ENCODE measurements at places on chromosomes 11 and 22.
A peak's percentile ranks its signal among the peaks of the same experiment; 100 is the strongest.

- no peak for DNase-seq
These were observed 27.1 kb downstream of the BRD1 start for GRCh38 chr22:49800408-49801238.

DNA sequence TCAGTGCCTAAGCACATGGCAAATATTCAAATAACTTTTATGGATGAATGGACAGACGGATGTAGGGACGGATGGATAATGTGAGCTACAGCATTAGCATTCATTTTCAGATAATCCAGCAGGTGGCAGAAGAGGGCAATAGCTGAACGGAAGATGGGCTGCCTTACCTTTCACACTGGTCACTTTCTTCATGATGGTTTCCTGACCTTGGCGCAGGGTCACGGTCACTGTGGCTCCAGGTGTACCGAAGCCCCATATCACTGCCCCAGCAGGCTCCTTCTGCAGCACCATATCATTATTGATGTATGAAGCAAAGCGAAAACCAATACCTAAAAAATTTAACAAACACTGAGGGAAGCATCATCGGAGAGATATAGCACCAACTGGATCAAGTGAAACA is 4.3 kb downstream of the SIAE start:
- DNase-seq, result peak; percentile 73

DNA sequence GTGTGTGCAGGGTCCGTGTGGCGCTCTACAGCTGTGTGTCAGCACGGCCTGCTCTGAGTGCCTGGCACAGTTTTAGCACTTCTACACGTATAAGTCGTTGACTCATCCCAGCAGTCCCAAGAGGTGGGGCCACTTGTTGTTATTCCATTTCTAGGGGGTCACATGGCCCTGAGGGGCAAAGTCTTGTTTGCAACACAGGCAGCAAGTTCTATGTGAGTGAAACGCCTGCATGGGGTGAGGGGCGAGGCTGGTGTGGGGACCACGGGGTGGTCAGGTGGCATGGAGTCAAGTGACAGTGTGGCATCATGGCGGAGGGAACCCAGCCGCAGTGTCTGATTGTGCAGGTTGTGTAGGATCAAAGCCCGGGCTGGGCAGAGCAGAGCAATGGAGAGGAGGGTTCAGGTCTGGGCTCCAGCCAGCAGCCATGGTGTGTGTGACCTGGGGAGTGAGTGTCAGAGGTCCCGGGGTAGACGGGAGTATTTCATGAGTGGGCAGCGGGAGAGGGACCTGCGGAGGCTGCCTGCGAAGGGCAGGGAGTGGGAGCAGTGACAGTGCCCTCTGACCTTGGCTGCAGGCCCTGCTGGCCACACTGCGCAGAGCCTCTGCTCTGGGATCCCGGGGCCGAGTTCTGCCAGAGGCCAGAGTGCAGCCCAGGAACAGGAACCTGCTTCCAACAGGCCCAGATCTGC is 27.9 kb downstream of the SHANK3 start:
- no peak for DNase-seq

DNA sequence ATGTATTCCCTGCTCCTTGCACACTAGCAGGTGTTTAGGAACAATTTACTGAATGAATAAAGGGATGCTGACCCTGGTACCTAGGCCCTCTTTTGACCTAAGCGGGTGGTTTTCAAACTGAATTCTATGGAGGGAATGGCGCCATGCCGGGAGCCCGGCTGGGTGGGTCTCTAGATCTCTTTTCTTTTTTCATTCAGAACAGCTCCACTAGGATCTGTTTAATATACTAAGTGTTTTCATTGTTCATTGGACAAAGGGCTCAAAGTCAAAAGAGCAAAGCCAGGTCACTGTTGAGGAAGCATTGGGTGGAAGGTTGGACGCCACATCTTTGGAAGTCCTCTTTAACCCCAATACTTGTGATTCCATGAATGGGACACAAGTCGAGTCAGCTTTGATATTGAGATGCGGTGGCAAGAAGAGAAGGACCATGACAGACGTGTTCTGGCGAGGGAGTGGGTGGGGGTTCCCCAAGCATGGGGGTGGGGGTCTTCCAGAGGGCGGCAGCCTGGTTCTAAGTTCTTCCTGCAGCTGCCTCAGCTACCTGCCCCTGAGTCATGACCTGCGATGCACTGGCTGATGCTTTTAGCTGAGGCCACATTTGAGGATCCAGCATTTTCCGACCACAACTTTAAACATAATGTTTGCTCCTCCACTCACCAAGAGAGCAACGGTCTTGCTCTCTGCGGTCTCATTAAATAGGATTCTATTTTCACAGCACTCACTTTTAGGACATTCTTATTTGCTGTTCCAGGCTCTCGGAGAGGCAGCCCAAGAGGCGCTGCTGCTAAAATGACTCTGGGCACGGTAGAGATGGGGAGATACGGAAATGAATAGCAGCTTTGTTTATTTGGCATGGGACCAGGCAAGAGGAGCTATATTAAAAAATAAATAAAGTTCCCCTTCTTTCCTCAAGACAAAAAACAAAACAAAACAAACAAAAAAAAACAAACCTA is 100.6 kb downstream of the FBXO7 start:
- DNase-seq, result no peak

- no peak for DNase-seq
These were observed 1.5 kb upstream of the CCDC90B start for GRCh38 chr11:83287631-83288030.

DNA sequence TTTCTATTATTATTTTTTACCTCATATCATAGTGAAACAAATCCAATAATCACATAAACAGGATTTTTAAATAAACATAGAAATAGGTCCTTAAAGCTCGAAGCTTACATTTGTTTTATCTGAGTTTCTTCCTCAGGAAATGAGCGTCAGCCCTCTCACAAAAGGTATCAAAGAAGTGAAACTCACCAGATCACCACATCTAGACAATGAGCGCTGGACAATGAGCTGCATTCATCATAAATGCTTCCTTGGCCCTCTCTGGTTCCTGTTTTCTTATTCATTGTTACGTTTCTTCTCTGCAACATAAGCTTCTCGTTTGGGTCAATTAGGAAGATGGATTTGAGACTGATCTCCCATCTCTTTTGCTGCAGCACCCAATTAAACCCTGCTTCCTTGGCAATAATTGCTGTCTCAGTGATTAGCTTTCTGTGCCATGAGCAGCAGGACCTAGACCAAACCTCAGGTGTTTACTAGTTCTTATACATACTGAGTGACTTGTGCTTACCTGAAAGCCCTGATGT is 649.9 kb upstream of the LUZP2 start:
- DNase-seq, result no peak

DNA sequence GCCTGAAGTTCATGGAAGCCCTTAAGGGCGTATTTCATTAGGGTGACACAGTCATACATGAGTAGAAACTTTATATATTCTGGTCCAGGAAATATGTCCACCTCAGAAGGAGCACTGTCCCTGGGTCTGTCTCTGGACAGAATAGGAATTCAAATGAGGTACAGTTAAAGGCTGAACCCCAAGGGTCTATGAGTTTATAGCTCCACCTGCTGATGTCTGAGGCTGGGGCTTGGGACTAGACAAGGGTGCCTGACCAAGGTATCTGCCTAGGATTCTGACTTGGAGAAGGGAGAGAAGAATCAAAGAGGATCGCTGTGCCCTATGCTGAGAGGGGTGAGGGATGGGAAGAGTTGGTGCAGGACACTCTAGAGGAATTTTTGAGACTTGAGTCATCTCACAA is 14.9 kb downstream of the HEPHL1 start:
- DNase-seq, result no peak

DNA sequence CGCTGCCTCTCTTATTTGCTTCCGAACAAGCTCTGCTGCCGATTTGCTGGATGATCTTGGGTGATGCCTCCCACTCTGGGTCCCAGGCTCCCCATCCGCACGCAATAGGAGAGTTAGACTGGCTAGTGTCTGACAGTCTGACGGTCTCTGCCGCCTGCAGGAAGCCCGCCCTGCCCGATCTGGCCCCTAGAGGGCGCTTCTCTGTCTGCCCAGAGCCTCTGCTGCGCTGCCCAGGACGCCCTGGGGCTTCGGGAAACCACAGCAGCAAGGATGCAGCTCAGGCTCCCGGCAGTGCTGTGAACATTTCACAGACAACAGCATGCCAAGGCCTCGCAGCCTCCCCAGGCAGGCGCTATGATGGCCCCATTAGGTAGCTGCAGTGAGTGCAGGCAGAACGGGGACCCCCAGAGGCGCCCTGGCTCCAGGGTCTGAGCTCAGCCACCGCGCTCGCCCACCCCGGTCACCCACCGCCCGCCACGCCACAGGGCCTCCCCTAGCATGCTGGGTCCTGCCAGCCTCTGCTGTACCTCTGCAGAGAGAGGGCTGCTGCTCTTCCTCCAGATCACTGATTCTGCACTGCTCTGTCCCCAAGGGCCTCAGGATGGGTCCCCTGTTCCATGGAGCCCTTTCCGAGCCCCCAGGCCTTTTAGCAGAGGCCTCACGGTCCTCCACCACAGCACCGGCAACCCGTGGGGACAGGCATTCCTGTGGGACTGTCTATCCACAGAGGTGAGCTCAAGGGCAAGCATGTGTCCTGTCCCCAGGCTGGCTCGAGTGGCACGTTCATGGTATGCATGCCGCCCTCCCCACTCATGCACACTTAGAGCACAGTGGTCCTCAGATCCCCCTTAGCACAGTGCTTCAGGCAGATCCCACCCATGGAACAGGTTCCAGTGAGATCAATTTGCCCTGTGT is 4.3 kb upstream of the BAIAP2L2 start:
- peak; percentile 78 for DNase-seq

GRCh38 chr11:110121204-110121603 is 28.0 kb downstream of the ZC3H12C start:
- DNase-seq, result no peak

- no peak for DNase-seq
These were observed 357.2 kb downstream of the TMEM135 start for GRCh38 chr11:87394924-87395323.

- peak; percentile 92 for DNase-seq
These were observed at the start of gene DGKZ for GRCh38 chr11:46346886-46347636. Gene DGKZ, plus strand, starts transcription at chr11:46347463. Its CDS starts 197 bp downstream, at chr11:46347660.

DNA sequence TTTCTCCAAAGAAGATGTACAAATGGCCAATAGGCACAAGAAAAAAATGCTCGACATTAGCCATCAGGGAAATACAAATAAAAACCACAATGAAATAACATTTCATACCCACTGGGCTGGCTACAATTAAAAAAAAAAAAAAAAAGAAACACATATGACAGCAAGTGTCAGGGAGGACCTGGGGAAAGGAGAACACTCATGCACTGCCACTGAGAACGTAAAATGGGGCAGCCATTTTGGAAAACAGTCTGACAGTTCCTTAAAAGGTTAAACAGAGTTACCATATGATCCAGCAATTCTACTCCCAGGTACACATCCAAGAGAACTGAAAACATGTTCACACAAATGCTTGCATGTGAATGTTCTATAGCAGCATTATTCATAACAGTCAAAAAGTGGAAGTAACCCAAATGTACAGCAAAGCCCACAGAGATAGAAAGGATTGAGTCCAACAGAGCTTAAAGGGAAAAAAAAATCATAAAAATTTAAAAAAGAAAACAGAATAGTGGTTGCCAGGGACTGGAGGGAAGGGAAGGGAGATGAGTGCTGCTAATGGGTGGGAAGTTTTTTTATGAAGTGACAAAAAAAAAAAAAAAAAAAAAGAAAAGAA is 48.4 kb upstream of the CYP2D6 start:
- DNase-seq, result no peak

GRCh38 chr11:90251599-90251998 is 28.8 kb upstream of the CHORDC1 start:
- DNase-seq, result no peak

- no peak for DNase-seq
These were observed 267.8 kb downstream of the TBC1D22A start for GRCh38 chr22:47030143-47030661.

DNA sequence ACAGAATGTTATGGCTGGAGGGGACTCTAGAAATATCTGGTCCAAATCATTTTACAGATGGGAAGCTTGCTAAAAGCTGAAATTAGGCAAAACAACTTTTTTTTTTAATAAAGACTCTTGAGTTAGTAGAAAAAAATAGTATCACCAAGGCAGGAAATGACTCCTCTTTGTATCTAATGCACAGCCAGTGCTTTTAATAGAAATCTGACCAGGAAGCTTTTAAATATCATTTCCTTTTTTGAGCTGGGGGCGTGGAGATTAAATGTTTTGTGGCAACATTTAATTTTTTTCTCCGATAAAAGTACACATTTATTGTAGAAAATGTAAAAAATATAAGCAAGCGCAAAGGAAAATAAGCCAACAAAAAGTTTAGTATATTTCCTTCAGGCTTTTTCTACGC is 22.5 kb downstream of the TRAF6 start:
- no peak for DNase-seq

- no peak for DNase-seq
These were observed 924.6 kb downstream of the BRD1 start for GRCh38 chr22:48902983-48903650.

- DNase-seq, result no peak
These were observed 96.7 kb downstream of the RPS6KA4 start for GRCh38 chr11:64455456-64456261.

DNA sequence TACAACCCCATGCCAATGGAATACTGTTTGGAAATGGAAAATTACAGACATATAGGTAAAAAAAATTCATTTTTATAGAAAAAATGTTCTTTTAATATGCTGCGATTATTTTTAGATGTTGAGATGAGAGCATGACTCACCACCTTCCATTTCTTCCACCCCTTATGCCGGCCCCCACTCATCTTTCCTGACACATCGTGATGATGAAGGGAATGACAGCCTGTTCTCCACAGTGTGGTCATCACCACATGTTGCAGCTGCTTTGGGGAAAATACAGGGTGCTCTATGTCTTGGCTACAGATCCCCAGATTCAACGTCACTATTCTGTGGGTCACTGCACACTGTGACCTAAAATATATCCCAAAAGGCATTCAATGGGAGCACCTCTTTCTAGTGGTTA is 916.2 kb downstream of the METTL15 start:
- no peak for DNase-seq

- DNase-seq, result peak; percentile 95
These were observed 58.4 kb upstream of the PSMA1 start for GRCh38 chr11:14578541-14578956.

DNA sequence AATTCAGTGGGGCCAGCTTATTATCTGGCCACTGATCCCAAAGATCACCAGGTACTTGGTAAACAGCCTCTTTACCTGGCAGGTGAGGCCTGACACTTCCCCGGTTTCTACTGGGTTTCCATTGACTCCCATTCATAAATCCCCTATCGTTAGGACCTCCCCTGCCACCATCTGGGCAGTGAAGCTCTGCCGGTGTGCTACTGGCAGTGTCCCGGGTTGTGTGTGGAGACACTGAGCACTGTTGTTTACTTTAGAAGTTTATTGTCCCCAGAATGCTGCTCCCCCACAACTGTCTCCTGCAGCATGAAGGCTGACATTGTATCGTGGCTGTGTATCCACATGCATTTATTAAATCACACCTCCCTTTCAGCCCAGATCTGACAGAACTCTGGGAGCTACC is 142.7 kb downstream of the WNT7B start:
- DNase-seq, result no peak

- no peak for DNase-seq
These were observed 574.8 kb downstream of the JRKL start for GRCh38 chr11:96964661-96965060.

- no peak for DNase-seq
These were observed 2.2 kb downstream of the INPP5J start for GRCh38 chr22:31124811-31125465.

DNA sequence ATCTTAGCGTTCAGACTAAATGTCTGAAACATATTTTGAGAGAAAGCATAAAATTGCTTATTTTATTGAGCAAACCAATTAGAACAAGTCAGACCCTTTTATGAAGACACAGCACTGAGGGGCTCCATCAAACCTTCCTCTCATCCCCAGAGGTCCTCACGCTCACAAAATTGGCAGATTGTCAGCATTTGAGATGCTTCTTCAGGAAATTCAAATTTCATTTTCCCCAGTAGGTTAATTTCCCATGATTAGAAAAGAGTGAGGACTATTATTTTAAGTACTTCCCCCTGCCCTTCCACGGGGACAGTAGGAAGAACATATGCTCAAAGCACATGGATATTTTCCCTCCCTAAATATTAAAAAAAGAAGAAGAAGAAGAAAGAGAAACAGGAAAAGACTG is 851.8 kb downstream of the BRD1 start:
- DNase-seq, result no peak
